ENCODE measurements at places on chromosomes 13 and 19.

DNA sequence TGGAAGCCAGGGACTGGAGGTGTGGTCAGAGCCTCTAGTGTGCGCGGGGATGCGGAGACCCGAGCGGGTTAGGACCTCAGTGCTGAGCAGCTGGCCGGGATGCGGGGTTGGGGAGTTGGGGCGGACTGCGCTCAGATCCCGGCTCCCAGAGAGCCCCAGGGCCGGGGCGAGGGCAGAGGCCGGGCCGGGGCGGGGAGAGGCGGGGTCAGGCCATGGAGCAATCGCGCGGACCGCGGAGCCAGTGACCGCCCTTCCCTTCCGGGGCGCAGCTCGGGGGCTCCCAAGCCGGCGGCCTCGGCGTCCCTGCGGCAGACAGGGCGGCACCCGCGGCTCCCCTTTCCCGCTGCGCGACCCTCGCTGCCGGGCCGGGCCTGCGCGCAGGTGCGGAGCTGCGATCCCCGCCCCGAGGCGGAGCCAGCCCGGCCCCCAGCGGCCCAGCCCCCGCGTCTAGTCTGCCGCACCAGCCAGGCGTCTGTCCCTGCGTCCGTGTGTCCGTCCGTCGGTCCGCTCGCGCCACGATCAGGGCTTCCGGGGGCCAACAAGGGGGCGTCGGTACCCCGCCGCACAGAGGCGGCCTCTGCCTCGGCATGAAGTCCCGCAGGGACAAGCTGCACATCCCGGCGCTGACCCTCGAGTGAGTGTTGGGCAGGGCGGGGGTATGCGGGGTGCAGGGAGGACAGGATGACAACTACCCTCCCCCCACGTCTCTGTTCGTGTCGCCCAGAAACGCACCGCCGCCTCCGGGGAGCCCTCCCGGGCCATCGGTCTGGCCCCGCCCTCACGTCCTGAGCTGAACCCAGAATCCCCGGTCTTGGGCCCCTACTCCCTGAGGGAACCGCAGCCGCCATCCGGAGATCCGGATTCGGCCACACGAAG is 12.4 kb downstream of the MAST3 start:
- DNase-seq, result peak; percentile 78

DNA sequence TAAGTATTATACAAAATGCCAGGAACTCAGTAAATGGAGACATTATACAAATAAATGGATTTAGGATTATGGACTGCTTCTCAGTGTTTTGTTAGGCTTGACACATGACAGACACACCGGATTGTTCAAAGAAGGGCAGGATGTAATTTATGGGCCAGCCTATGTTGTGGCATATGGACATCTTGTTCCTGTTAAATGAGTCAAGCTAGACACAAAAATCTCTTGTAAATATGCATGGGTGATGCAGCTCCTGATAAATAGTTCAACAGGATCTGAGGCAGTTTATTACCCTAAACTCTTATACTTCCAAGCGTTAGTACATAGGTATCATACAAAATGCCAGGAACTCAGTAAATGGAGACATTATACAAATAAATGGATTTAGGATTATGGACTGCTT is 502.3 kb downstream of the TBC1D4 start:
- no peak for DNase-seq

DNA sequence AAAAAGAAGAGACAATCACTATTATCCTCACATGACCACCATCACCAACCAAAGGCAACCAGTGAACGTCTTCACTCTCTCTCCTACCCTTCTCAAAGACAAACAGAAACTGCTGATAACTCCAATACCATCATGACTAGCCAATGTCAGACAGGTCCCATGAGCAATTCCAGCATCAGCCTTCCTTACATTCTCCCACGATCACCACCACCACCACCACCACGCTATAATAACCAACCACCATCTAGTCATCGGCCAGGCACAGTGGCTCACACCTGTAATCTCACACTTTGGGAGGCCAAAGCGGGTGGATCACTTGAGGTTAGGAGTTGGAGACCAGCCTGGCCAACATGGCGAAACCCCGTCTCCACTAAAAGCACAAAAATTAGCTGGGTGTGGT is 3.9 kb downstream of the MYO1F start:
- no peak for DNase-seq

DNA sequence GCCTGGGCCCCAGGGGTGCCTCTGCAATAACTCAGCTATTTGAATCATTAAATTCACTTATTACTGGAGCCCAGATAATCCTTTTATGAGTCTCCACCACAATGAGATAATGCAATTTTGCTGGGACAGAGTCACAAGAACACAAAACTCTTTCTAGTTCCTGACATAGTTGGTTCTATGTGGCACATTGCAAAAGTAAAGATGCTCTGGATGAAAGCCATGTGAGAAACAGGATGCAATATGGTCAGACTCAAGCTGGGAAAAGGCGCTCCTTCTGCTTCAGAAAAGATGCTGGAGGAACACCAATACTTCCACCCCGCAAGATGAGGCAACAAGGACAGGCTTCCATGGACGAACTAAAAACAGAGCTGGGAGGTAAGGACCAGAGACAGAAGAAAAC is 5.7 kb downstream of the ANKRD27 start:
- DNase-seq, result no peak

All from Karpas-422 (cell line).